Activated T-helper 17 cell treated with anti-CD3 and anti-CD28 coated beads, Interleukin-2, amount 50 U/mL, for 72 hours (primary cell): ENCODE measurements at places on chromosomes 7 and 10. TPM values are rescaled to one million over a fixed set of nuclear protein-coding genes. Genes with fewer than 3 reads are reported as not detected.

Gene ELAPOR2
- total RNA-seq = 3.7 TPM

- peak; percentile 98 for ATAC-seq
Measured at GRCh38 chr7:117132321-117133120, 179.2 kb downstream of the ST7 start.

Gene GLI3
- total RNA-seq = 0.74 TPM

- no peak for ATAC-seq
Measured at GRCh38 chr7:14305233-14305866, 315.9 kb upstream of the ETV1 start.

DNA sequence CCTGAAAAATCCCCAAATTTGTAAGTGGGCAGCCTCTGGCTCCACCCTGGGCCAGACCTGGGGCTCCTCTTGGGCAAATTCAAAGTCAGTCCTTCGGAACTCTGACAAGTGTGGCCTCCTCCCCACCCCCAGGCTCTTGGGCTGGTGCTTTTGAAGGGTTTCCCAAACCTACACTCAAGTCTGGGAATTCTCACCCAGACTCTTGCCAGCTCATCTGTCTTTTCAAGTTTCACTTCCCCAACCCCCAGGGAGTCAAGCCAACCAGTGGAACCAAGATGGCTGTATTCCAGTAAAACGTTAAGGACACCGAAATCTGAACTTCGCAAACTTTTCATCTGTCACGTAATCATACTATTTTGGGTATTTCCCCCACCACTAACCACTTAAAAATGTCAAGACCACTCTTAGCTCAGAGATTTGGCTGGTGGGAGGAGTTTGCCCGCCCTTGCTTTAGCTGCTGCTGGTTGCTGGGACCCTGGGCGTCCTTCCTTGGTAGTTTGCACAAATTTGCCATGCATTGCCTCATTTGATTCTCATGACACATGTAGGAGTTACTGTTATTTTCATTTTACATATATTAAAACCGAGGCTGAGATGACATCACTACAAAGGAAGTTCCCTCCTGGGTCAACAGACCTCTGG lies 1.7 kb upstream of the MYO1G start:
- ATAC-seq = peak; percentile 61

DNA sequence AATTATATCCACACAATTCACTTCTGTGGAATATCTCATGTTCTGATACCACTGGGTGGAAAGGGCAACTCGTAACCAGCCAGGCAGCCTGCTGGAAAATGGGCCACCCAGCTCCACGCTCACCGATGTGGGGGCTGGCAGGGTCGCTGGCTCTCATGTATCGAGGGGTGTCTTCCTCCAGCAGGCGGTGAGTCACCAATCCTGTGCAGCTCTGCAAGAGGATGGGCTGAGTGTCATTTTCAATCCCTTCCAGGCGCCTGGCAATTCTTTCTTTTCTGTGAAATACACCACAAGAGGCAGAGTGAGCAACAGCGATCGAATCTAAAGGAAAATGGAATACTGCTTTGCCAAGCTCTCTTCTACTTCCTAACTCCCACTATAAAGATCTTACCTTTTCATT lies 80.1 kb downstream of the SVIL start:
- ATAC-seq = no peak

Gene AOAH
- total RNA-seq = 1.4 TPM

Gene AGMO
- total RNA-seq = not detected

Gene ENTPD1
- total RNA-seq = 4.5 TPM

- no peak for ATAC-seq
Measured at GRCh38 chr7:88391247-88391646, 84.6 kb upstream of the STEAP4 start.

DNA sequence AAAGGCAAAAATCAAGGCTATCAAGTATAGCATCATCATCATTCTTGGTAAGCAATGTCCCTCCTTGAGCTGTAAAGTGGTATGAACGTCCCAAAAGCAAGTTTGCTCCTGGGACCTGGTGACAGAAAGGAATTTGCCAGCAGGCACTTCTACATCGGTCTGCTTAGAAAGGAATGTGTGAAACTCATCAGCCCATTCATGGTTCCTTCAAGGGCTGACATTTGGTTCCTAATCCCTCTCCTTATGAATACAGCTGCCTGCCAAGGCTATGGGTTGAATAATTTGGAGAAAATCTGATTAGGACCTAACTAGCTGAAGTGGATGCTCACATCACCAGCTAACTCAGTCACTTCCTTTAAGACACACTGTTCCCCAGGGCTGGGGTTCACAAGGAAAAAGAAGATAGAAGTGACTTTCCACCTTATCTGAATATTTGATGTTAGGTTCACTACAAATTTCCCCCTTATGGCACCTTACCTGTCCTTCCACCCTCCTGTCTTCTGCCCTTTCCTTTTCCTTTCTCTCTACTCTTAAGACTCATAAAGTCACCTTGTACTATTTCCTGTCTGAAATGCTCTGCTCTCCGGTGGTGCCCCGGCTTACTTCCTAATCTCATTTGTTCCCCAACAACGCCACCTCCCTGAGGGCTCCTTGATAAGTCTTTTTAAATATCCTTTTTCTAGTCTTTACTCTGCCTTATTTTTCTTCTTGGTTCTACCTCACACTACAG lies 187.1 kb downstream of the NPSR1 start:
- no peak for ATAC-seq
